Effector memory CD8-positive, alpha-beta T cell (primary cell): ENCODE measurements at places on chromosomes 4 and X.

- H3K36me3 ChIP-seq, result no peaks in the 10 kb centered on the region
- H3K27me3 ChIP-seq, result no peaks in the 10 kb centered on the region
- DNase-seq, result no peak
- no peaks in the 10 kb centered on the region for H3K4me1 ChIP-seq
Measured at GRCh38 chrX:105618393-105619101, 203.8 kb upstream of the NRK start.

DNA sequence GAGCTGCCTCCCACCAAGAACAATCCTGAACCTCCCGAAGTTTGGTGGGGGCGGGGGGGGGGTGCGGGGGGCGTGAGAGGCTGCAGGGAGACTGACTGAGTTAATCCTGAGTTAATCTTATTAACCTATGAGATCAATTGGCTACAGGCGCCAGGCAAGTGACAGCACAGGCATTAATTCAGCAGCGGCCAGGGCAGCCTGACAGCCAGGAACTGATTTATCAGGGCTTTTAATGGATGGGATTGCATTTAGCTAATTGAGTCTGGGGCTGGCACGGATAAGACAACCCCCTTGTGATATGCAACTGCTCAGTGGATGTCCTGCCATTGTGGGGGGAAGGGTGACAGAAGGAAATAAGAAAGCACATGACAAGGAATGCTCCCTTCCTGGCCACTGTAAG, 16.3 kb downstream of the RTL5 start:
- peaks cover 3% of the 10 kb centered on the region for H3K36me3 ChIP-seq
- DNase-seq, result no peak
- no peak overlapping the region for H3K27ac ChIP-seq
- H3K4me3 ChIP-seq, result no peak overlapping the region
- no peaks in the 10 kb centered on the region for H3K27me3 ChIP-seq

GRCh38 chr4:88907478-88907877, 149.5 kb downstream of the FAM13A start:
- DNase-seq, result no peak
- H3K36me3 ChIP-seq, result no peaks in the 10 kb centered on the region
- H3K4me1 ChIP-seq, result no peaks in the 10 kb centered on the region
- H3K27me3 ChIP-seq, result peaks cover 8% of the 10 kb centered on the region
- H3K27ac ChIP-seq, result no peak overlapping the region
- H3K4me3 ChIP-seq, result no peak overlapping the region

- H3K4me3 ChIP-seq, result no peak overlapping the region
- H3K4me1 ChIP-seq, result peaks cover 2% of the 10 kb centered on the region
- H3K36me3 ChIP-seq, result peaks cover 6% of the 10 kb centered on the region
- H3K27ac ChIP-seq, result no peak overlapping the region
Measured at GRCh38 chr4:628821-629635, 3.7 kb downstream of the PDE6B start.

- H3K4me3 ChIP-seq, result peak overlapping the region; percentile 97
- H3K36me3 ChIP-seq, result peaks cover 34% of the 10 kb centered on the region
- DNase-seq, result peak; percentile 43
- peaks cover 65% of the 10 kb centered on the region for H3K4me1 ChIP-seq
- no peaks in the 10 kb centered on the region for H3K27me3 ChIP-seq
Measured at GRCh38 chr4:80072228-80072743, 743 bp downstream of the ANTXR2 start.

- no peak overlapping the region for H3K4me3 ChIP-seq
- DNase-seq, result no peak
Measured at GRCh38 chrX:69362354-69362753, 141.8 kb upstream of the NALF2 start.

- DNase-seq, result no peak
- peaks cover 23% of the 10 kb centered on the region for H3K4me1 ChIP-seq
- H3K36me3 ChIP-seq, result peaks cover 11% of the 10 kb centered on the region
- H3K27me3 ChIP-seq, result peaks cover 57% of the 10 kb centered on the region
- H3K4me3 ChIP-seq, result no peak overlapping the region
Measured at GRCh38 chr4:7328913-7329638, 105.7 kb downstream of the PSAPL1 start.

DNA sequence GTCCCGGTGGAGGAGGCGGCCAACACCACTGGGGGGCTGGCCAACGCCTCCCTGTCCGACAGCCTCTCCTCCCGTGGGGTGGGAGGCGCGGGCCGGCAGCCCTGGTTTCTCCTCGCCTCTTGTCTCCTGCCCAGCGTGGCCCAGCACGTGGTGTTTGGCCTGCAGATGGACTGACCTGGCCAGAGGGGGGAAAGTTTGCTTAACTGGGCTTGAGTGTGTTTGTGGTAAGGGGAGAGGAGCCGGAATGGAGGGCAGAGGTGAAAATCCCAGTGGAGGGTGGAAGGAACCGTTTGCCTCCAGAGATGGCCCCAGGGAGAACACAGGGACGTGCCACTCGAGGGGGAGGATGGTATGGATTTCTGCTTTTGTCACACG, 27.6 kb downstream of the NYX start:
- no peak overlapping the region for H3K4me3 ChIP-seq
- DNase-seq, result no peak
- no peaks in the 10 kb centered on the region for H3K27me3 ChIP-seq
- no peaks in the 10 kb centered on the region for H3K36me3 ChIP-seq
- H3K4me1 ChIP-seq, result no peaks in the 10 kb centered on the region

DNA sequence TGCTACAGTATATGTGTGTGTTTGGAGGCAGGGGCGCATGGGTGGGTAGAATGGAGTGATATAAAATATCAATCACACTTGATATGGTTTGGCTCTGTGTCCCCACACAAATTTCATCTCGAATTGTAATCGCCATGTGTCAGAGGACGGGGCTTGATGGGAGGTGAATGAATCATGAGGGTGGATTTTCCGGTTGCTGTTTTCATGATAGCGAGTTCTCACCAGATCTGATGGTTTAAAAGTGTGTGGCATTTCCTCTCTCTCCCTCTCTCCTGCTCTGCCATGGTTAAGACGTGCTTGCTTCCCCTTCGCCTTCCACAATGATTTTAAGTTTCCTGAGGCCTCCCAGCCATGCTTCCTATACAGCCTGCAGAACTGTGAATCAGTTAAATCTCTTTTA, 14.8 kb downstream of the SOWAHB start:
- peaks cover 45% of the 10 kb centered on the region for H3K27me3 ChIP-seq
- no peaks in the 10 kb centered on the region for H3K36me3 ChIP-seq
- H3K4me1 ChIP-seq, result no peaks in the 10 kb centered on the region
- H3K4me3 ChIP-seq, result no peak overlapping the region

DNA sequence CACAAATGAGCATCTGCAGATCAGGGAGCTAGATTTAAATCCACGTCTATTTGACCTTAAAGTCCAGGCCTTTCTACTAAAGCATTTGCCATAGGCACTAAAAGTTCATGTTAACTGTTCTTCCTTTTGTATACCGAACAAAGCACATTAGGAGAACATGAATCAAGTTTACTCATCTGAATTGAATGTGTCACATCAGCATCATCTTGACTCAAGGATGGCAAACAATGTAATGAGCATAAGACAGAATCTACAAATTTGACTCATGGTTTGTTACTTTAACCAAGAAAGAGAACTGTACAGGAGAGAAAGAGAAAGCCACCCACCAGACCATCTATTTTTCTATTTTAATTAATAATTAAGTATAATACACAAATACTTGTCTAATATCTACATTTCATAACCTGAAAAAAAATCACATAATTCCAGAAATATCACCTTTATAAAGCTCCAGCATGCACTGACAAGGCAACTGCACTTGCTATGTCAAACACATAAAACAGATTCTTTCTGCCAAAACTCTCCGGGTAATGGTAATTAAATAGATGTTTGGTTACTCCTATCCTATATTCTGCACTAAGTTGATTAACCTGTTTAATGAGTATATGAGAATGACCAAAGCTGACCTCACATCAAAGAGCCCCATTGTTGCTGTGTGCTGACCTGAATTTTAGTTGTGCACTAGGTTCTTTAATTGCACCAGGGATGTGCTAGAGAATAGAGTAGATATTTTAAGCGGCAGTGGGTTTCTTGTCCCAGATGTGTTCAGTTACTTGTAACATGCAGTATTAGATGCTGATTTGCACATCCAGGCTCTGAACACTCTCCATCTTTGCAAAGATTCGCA, 42.5 kb upstream of the LEF1 start:
- no peaks in the 10 kb centered on the region for H3K4me1 ChIP-seq
- H3K27ac ChIP-seq, result no peak overlapping the region
- H3K27me3 ChIP-seq, result peaks cover 9% of the 10 kb centered on the region

GRCh38 chrX:70437011-70437410, 7.6 kb upstream of the DLG3 start:
- no peak overlapping the region for H3K27ac ChIP-seq
- no peak for DNase-seq
- H3K36me3 ChIP-seq, result peaks cover 19% of the 10 kb centered on the region
- no peaks in the 10 kb centered on the region for H3K27me3 ChIP-seq
- peaks cover 20% of the 10 kb centered on the region for H3K4me1 ChIP-seq
- no peak overlapping the region for H3K4me3 ChIP-seq

GRCh38 chrX:125289920-125290319, 29.8 kb upstream of the TEX13C start:
- DNase-seq, result no peak
- peaks cover 9% of the 10 kb centered on the region for H3K4me1 ChIP-seq
- no peak overlapping the region for H3K4me3 ChIP-seq
- no peak overlapping the region for H3K27ac ChIP-seq

DNA sequence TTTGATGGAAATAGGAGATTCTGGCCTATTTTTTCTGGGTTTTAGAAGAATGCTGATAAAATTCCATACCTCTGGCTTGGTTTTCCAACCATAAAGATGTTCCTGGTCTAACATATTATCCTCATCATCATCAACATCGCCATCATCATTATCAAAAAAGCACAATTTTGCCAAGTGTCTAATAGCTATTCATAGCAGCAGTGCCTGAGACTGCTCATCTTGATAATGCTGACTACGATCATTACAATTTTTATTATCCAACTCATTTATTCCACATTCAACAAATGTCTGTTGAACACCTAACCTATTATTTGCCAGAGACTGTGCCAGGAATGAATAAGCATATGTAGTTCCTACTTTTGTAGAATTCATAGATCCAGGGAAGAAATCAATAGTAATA, 303.5 kb upstream of the GATB start:
- H3K36me3 ChIP-seq, result peaks cover 3% of the 10 kb centered on the region
- H3K4me3 ChIP-seq, result peak overlapping the region; percentile 45
- DNase-seq, result no peak
- no peaks in the 10 kb centered on the region for H3K27me3 ChIP-seq
- H3K4me1 ChIP-seq, result peaks cover 27% of the 10 kb centered on the region
- H3K27ac ChIP-seq, result no peak overlapping the region

- no peak overlapping the region for H3K4me3 ChIP-seq
- no peak overlapping the region for H3K27ac ChIP-seq
- H3K36me3 ChIP-seq, result no peaks in the 10 kb centered on the region
- no peak for DNase-seq
Measured at GRCh38 chrX:27229721-27230120, 233.4 kb downstream of the PPP4R3C start.

DNA sequence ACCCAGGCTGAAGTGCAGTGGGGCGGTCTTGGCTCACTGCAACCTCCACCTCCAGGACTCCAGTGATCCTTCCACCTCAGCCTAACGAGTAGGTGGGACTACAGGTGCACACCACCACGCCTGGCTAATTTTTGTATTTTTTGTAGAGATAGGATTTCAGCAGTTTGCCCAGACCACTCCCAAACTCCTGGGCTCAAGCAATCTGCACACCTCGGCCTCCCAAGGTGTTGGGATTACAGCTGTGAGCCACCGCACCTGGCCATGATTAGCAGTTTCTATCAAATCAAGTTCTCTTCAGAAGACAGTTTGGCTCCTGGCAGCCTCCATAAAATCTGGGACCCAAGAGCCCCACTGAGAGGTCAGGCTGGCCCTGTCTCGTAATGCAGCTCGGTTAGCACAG, 26.4 kb upstream of the TRIM2 start:
- no peaks in the 10 kb centered on the region for H3K36me3 ChIP-seq
- H3K4me3 ChIP-seq, result no peak overlapping the region
- DNase-seq, result no peak

DNA sequence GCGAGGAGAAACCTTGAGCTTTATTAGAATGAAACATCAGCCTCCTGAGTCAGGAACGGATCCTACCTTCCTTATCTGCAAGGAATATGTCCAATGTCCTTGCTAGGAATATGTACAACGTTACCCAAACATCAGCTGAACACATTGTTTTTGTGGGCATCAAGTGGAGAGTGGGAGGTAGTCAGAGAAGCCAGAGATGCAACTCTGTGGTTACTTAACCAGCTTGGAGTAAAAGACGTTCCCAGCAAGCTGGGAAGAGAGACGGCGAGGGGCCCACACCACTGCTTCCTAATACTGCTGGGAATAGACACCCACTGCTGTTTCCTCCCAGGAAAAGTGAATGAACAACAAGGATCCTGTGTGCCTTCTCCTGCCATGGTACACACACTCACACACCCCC, 74.4 kb upstream of the PLAC1 start:
- no peak for DNase-seq
- H3K27ac ChIP-seq, result no peak overlapping the region
- no peaks in the 10 kb centered on the region for H3K36me3 ChIP-seq
- H3K4me1 ChIP-seq, result no peaks in the 10 kb centered on the region

- no peak overlapping the region for H3K4me3 ChIP-seq
- no peaks in the 10 kb centered on the region for H3K4me1 ChIP-seq
- no peaks in the 10 kb centered on the region for H3K27me3 ChIP-seq
Measured at GRCh38 chr4:185437809-185438208, 12.0 kb upstream of the UFSP2 start.

- no peaks in the 10 kb centered on the region for H3K27me3 ChIP-seq
- no peaks in the 10 kb centered on the region for H3K36me3 ChIP-seq
- peaks cover 7% of the 10 kb centered on the region for H3K4me1 ChIP-seq
- H3K27ac ChIP-seq, result no peak overlapping the region
Measured at GRCh38 chr4:183180096-183180495, 81.0 kb downstream of the WWC2 start.

DNA sequence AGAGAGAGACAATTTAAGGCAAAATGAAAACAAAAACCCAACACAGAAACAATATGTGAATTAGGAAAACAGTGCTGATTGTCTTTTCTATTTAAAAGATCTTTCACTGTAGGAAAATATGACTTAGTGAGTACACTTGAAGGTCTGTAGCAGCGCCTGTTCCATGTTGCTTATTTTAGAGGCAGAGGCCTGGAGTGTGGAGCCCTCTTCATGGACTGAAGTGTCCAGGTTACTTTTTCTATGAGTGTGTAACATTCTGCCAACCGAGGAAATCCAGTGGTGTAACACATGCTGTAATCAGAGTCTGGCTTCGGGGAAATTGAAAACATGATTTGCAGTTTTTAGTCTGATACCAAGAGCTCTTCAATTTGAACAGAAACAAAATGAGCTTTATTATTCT, 64.0 kb upstream of the GPRIN3 start:
- no peaks in the 10 kb centered on the region for H3K36me3 ChIP-seq
- no peak for DNase-seq
- H3K4me3 ChIP-seq, result no peak overlapping the region
- H3K4me1 ChIP-seq, result peaks cover 13% of the 10 kb centered on the region
- H3K27me3 ChIP-seq, result no peaks in the 10 kb centered on the region

- H3K4me3 ChIP-seq, result no peak overlapping the region
- no peak for DNase-seq
- no peaks in the 10 kb centered on the region for H3K36me3 ChIP-seq
- H3K27me3 ChIP-seq, result peaks cover 10% of the 10 kb centered on the region
- no peak overlapping the region for H3K27ac ChIP-seq
Measured at GRCh38 chr4:140738139-140738538, 18.0 kb downstream of the TBC1D9 start.
